ENCODE measurements at places on chromosomes 13 and 19. TPM values are rescaled to one million over a fixed set of nuclear protein-coding genes. Genes with fewer than 3 reads are reported as not detected.

DNA sequence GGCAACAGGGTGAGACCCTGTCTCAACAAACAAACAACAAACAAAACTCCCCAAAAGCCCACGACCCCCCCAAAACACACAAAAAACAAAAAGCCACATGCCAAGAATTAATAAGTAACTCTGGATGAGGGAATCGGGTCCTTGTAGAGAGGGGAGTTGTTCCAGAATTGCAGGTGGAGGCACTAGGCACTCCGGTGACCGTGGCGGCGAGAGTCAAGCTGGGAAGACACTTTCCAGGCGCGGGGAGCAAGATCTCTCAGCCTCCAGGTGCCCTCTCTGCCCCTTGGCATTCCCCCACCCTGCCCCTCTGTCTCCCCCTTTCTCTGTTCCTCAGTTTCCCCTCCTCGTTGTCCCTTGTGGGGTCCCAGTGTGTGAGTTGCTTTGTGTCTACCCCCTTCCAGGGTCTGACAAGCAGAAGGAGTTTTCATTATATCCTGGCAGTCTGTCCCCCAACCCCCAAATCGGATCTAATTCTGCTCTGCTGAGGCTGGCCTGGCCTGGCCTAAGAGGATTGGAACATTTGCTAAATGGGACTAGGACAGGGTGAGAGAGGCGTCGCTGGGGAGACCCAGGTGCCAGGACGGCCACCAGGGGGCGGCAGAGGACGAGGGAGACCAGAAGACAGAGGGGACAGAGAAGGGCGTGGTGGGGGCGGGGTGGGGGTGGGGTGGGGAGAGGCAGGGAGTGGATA lies 8.3 kb upstream of the CRX start:
- ATAC-seq, result peak; percentile 71

- ATAC-seq, result peak; percentile 65
Measured at GRCh38 chr19:8526345-8527091, 12.6 kb upstream of the ZNF414 start.

Gene INSL3
- total RNA-seq, result not detected

DNA sequence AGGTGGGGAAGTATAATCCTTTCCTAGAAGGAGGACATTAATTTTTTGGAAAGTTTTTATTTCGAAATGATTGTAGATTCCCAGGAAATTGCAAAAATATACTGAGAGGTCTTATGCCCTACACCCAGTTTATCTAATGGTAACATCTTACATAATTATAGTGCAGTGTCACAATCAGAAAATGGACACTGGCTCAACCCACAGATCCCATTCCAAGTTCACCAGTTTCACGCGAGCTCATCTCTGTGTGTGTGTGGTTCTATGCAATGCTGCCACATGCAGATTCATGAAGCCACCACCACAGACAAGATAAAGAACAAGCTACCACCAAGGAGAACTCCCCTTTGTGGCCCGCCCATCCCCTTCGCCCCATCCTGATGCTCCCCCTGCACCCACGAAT lies 24.4 kb downstream of the IL17D start:
- ATAC-seq, result no peak

Gene B3GNT8
- total RNA-seq, result 40.4 TPM

Gene TRAPPC6A
- total RNA-seq, result 19.6 TPM
